ENCODE measurements at places on chromosomes 16 and 17.

DNA sequence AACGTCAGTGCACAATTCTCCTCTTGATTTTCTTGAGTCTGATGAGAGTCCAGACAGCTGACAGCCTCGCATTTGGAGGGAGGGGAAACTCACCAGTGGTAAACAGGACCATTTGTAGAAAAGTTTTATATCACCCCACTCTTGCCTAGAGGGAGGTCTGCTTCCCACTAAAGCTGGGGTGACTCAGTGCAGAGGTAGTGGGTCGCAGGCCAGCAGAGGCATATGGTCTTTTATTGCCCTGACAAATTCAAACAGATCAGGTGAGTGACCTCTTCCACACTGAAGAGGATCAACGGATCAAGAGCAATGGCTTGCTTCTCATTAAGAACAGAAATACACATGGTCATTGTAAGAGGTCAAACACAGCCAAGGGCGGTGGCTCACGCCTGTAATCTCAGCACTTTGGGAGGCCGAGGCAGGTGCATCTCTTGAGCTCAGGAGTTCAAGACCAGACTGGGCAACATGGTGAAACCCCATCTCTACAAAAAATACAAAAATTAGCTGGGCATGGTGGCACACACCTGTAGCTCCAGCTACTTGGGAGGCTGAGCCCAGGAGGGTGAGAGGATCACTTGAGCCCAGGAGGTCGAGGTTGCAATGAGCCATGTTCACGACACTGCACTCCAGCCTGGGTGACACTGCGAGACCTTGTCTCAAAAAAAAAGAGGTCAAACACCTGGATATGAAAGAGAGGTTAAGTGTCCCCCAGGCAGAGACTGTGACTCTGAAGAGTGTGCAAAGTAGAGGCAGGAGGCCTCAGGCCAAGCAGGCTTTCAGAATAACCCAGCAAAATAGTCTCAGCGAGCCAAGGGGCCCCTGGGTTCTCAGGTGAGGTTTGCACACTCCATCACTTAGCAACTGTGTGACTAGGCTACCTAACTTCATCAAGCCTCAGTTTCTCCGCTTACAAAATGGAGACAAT lies 56.5 kb upstream of the ERN1 start:
- DNase-seq = no peak

GRCh38 chr16:48542020-48542473 lies 67.9 kb downstream of the N4BP1 start:
- peak; percentile 56 for DNase-seq

DNA sequence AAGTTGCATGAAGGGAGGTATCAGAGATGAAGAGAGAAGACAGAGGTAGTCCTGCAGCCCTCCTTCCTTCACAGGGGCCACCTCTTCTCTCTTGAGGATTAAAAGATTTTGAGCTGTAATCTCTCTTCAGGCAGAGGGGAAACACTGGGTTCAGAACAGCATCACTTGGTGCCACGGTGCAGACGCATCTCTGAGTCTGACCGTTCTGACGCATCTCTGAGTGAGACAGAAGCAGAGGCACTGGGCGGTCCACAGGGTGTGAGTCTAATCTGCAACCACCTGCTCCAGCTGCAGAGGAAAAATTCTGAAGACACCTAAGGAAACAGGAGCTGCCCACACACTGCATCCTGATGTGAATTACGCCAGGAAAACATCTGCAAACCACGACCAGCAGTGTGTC lies 5.3 kb upstream of the KRT37 start:
- no peak for DNase-seq

- DNase-seq = no peak
Measured at GRCh38 chr16:11181242-11181898, 74.6 kb downstream of the SOCS1 start.

GRCh38 chr17:12391468-12391867 lies 274.2 kb upstream of the MYOCD start:
- no peak for DNase-seq
